ENCODE measurements at places on chromosomes 5 and 9.
A peak's percentile ranks its signal among the peaks of the same experiment; 100 is the strongest.

DNA sequence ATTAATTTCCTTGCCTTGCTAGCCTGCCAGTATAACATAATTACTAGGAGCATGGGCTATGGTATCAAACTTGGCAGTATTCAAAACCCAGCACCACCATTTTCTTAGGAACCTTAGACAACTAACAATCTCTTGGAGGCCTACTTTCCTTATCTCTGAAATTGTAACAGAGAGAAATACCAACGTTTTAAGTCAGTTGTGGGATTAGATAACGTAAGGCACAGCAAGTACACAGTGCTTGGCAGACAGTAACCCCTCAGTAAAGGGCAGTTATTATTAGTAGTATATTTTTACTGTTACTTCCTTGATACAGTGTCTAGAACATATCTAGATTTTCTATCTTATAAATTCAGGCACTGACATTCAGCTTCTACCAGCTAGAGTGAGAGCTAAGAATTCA, 309.6 kb downstream of the ACTL7B start:
- DNase-seq: no peak

- peak; percentile 20 for DNase-seq
Measured at GRCh38 chr5:153987301-153987700, 51.4 kb downstream of the FAM114A2 start.

DNA sequence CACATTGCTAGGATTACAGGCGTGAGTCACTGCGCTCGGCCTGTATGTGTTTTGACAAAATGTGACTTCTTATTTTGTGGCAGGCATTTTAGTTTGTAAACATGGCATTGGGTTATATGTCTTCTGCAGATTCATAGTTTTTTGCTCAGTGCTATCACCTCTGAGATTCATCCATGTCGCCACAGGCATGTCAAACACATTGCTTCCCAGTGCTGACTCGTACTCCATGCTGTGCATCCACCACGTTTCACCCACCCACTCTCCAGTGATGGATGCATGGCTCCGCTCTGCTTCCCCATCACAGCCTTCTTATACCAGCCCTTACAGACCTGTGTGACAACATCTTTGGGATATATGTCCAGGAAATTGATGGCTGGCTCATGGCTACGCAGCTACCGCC, 158.8 kb downstream of the GAS1 start:
- DNase-seq: no peak

- DNase-seq: peak; percentile 43
Measured at GRCh38 chr9:127970401-127971313, 10.1 kb downstream of the EEIG1 start.

GRCh38 chr5:108727651-108728565, 19.8 kb upstream of the FER start:
- DNase-seq: peak; percentile 90

DNA sequence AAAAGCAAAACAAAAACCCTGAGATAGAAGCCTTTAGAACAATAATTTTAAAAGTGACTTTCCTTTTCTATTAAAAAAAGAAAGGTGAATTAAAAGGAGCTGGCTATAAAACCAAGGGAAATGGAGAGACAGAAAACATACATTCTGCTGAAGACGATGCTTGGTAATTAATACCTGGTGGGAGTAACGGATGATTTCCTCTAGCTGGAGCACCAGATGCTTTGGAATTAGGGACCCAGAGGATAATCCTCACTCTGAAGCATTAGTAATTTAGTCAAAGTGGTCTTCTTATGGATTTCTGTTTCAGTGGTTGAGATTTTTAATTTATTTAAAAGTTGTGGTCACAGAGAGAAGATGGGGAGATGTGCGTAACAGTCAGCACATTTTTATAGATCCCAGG, 982.5 kb downstream of the TLE4 start:
- DNase-seq: no peak

GRCh38 chr9:128431207-128431606, 10.6 kb downstream of the CERCAM start:
- DNase-seq: no peak

DNA sequence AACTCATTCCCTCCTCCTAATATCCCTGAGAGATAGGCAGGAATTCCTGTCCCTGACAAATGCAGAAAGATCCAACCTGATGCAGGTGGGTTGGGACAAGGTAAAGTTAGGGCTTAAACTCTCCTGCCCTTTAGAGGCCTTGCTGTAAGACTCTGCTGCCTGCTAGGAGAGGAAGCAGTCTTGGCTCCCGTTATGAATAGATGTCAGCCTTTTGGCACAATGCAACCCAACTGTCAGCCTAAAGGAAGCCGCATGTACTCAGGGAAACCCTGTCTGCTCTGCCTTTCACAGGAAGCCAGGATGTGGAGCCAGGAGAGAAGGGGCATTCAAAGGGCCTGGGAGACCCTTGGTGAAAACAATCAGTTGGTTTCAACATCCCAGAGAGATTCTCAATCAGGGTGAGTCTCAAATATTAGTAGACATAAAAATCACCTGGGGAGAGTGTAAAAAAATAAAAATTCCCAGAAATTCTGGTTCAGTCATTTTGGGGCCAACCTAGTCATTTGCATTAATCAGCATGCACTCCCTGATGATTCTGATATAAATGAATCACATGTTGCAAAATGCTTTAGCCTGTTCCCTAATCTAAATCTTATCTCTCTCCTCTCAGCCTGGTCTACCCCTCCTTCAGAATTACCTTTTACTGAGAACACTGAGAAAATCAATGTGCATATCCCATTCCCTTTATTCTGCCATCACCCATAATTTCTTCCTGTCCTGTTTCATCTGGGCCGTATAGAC, 136.2 kb upstream of the TRIM32 start:
- DNase-seq: no peak

DNA sequence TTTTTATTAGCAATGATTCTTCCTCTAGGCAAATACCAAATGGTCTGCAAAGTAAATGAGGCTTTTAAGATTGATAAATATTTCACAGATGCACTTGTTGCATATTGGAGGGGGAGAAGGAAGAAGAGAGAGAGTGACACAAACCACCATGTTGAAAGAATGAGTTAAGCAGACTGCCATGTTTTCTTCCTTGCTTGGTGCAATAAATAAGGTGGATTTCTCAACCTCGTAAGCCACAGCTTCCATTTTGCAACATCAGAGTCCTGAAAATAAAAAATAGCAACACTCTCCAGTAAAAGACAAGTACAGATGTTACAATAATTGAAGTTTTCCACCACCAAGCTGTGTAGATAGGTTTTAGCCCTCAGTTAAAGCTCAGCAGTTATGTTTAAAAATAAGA, 202.9 kb downstream of the SGCD start:
- no peak for DNase-seq

GRCh38 chr9:27059907-27060306, 49.1 kb upstream of the TEK start:
- no peak for DNase-seq

DNA sequence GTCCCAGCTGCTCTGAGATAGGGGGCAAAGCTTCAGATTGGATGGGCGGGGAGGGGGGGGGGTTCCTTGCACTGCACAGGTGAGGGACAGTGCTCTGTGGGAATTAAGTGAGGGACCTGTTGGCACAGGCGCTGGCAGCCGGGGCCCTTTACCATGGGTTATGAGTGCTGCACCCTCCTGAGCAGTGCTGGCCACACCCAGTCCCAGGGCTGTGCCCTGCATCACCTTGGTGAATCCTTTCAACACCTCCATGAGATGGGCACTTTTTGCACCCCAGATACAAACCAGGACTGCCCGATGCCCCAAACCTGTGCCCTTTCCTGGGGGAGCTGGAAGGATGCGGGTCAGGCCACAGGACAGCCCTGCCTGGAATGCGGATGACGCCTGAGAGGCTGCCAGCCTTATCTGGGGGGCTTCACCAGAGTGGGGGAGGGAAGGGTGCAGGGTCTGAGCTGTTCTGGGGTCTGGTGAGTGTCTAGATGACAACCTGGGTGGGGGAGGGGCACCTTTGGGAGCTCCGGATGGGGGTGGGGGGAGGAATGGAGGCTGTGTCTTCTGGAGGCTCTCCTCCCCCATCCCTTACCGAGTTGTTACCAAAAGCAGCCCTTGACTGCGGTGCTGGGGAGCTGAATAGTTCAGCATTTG, 5.2 kb downstream of the CRB2 start:
- no peak for DNase-seq

GRCh38 chr5:7886849-7887475, 18.0 kb downstream of the MTRR start:
- peak; percentile 79 for DNase-seq

GRCh38 chr5:109694451-109694891, 4.7 kb downstream of the MAN2A1 start:
- DNase-seq: peak; percentile 75

DNA sequence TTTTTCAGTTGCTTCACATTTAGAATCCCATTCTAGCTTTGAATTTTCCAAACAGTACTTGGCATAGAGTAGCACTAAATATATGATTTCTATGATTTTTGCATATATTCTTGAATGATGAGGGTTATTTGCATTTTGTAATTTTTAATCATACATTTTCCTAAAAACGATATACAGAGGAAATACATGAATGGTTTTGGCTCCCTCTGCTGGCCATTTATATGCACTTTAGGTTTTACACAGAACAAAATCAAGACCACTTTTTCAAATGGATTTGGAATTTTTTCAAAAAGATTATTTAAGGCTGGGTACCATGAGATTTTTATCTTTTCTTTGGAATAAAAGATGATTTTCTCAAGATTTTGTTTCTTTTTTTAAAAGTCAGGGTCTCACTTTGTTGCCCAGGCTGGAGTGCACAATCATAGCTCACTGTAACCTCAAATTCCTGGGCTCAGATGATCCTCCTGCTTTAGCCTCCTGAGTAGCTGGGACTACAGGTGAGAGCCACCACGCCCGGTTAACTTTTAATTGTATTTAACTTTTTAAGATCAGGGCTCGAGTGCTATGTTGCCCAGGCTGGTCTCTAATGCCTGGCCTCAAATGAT, 16.7 kb upstream of the COMMD10 start:
- DNase-seq: peak; percentile 61

- DNase-seq: no peak
Measured at GRCh38 chr5:167451076-167451475, 840.4 kb upstream of the WWC1 start.

GRCh38 chr5:131272307-131272706, 8.5 kb downstream of the CDC42SE2 start:
- DNase-seq: no peak

GRCh38 chr9:92738661-92739081, 26.0 kb downstream of the BICD2 start:
- no peak for DNase-seq

DNA sequence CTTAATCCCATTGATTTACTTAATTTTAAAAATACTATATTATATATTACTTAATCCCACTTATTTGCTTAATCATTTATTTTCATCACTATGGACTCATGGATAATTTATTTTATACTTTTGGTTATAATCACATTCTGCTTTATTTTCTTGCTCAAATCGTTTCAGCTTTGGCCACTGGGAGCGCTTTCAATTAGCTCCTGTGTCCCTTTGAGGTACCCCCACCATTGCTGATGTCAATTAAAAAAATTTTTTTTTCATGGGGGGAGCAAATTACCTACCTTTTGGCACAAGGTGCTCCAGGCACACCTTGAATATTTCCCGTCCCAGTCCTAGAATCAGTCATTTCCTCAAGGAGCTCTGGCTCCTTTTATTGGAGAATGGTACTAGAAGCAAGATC, 1.4 kb upstream of the TRIO start:
- no peak for DNase-seq

DNA sequence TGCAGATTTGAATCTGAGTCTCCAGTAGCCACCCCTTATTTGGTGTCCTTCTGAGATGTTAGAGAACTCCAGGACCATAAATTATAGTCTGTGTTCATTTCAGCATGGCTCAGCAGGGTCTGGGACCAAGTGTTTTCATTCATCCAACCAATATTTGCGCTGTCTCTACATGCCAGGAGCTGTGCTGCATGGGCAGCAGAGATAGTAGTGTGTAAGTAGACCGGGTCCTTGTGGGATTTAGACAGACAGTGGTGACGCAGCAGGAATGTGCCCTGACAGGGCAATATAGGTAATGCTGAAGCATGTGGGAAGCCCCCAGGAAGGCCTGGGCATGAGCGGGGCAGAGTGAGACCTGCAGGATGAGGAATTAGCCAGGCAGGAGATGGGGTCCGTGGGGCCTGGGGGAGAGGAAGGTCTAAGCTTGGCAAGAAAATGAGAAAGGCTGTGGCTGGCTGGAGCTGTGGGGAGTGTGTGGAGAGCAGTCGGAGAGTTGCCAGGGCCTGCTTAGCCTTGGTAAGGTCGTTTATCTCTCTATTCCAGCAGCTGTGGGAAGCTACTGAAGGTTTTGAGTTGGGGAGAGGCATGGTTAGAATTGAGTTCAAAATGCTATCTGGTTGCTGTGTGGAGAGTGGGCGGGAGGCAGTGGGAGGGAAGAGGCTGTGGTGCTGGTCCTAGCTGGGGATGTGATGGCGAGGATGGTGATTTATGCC, 16.8 kb downstream of the STXBP1 start:
- DNase-seq: no peak

DNA sequence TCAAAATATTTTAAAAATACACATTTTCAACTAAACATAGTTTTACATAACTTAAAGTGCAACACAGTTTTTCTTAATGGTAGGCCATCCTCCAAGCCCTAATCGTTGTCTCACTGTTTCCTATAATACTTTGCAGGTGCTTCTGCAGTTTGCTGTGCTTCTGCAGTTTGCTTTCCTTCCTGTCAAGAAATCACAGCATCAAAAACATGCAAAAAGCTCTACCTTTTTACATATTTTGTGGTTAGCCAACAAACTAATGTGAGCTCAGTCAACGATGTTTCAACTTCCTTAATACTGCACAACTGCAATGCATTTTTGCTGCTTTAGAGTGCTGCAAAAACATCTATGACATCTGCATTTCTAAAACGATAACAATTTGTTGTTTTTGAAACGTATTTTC, 25.2 kb downstream of the EMB start:
- DNase-seq: no peak

DNA sequence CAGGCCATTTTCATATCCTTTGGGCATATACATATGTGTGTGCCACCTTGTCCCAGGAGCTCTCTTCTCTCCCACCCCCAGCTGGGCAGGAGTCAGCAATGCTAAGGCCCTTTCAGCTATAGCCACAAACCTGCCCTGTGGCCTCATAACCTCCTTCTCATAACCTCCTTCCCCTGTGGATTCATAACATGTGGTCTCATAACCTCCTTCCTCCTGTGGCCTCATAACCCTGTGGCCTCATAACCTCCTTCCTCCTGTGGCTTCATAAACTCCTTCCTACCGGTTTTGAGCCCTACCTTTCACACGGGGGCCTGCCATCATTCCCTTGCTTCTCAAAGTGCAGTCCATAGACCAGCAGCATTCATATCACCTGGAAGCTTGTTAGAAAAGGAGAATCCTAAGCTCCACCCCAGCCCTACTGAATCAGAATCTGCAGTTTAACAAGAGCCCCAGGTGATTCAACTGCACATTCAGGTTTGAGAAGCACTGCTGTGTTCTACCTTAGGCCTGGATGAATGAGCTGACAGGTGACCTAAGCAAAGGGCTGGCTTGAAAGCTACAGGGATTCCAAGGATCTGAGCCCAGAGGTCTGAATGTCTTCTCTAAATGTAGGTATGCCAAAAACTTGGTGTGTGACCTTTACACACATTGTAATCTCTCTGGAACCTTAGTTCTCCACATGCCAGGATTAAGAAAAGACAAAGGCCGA, 41.9 kb upstream of the PLPP6 start:
- DNase-seq: peak; percentile 18

- no peak for DNase-seq
Measured at GRCh38 chr9:20853866-20854265, 169.8 kb downstream of the FOCAD start.

Data from PC-3 (cell line).